ENCODE measurements at places on chromosomes 5 and 9.

DNA sequence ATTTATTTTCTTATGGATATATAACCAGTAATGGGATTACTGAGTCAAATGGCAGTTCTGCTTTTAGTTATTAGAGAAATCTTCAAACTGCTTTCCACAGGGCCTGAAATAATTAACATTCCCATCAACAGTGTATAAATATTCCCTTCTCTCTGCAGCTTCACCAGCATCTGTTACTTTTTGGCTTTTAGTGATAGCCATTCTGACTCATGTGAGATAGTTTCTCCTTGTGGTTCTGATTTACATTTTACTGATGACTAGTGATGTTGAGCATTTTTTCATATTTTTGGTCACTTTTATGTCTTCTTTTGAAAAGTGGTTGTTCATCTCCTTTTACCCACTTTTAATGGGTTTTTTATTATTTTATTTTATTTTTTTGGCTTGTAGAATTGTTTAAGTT lies 1290.3 kb upstream of the CDH9 start:
- no peak for DNase-seq

DNA sequence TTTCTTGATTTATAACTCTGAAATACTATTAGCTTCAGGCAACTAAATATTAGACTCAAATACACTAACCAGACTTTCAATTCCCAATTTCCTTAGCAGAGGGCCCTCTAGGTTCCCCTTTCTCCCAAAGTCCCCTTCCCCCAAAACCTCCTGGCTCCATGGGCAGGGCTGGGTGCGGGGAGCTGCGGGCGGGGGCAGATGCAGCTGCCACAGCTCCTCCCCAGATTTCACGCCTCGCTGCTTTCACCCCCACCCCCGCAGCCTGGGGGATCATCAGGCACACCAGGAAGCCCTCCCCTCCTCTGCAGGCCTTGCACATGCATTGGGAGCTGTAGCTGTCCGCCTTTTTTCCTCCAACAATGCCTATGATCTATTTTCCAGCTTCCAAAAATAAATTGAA lies 82.8 kb upstream of the SPATA31C2 start:
- no peak for DNase-seq

GRCh38 chr9:77453825-77454647 lies 194.1 kb downstream of the GNA14 start:
- no peak for DNase-seq

- DNase-seq: no peak
These were observed 1888.2 kb downstream of the EFNA5 start for GRCh38 chr5:105782501-105782900.

DNA sequence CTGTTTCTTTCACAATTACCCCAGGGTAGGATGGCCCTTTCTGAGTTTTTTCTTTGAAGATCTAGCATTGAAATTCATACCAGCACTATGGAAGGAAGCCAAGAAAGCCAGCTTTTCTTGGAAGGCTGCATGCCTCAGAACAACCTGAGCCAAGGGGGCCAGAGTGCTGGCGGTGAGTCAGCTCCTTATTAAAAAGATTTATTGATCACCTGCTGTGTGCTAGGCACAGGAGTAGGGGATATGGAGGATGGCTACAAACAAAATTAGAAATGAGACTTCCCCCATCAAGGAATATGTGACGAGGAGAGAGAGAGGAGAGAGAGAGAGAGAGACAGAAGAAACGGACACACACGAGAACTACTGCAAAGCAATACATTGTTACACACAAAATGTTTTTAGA lies 184.6 kb upstream of the PUM3 start:
- no peak for DNase-seq

DNA sequence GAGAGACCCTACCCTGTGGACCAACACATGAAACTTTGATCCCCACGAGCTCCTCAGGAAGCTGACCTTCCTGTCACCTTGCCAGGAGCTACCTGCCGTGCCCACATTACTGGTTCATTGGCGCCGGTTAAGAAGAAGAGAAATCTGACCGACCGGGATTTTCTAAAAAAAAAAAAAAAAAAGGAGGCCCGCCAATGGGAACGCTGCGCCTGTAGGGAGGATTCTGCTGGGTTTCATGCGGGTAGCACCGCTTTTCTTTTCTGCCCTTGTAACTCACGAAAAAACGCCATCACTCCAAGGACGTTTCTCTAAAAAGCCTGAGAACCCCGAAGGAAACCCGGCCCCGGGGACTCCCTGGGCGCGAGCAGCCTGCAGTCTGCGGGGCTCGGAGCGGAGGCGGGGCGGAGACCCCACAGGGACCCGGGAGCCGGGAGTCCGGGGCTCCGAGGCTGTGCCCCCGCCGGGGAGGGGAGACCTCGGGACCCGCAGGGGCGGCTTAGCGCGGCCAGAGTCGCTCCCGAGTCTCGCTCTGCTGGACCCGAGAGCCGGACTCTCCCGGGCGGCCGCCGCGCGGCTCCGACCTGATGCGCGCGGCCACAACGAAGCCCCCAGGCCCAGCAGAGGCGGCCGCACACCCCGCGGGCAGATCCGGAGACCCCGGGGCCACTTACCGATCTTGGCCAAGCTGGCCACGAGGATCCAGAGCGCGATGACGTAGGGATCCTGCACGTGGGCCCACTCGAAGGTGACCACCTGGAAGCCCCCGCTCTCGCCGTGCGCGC lies 617 bp downstream of the SLC9A3 start:
- DNase-seq: no peak

DNA sequence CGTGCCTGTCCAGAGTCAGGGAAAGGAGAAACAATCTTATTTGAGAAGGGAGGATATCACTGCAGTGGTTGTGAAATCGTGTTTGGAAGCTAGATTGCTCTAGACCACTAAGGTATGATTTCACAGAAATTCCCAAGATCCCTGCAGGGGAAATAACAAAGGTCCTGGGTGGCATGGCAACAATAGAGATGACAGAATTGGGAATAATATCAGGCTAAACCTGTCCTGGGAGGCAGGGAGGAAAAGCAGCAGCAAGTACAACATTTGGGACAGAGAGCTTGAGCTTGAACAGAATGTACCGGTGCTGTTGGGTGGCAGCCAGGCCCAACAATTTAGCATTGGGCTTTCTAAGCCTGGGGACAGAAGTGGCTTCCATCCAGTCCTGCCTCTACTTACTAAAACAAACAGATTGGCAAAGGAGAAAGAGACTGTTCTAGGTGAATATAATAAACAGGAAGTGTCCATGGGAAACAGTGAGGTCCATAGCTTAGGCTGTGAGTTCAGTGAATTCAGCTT lies 17.0 kb upstream of the ARHGAP26 start:
- no peak for DNase-seq

DNA sequence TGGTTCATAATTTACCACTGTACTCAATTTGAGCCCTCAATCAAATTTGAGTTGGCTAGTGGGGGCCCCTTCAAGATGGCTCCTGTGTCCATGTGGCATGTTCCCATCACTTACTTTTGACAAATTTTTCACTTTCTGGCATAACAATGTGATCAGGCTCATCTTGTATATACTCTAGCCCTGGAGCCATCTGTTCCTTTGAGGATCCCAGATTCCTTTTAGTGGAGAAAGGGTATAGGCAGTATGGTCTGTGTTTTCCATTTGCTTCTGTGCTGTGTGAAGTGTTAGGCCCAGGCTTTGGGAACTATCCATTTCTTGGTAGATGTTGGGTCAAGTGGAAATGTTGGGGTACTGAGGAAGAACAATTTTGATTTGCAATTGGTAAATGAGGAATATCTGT lies 45.7 kb downstream of the SH3GL2 start:
- DNase-seq: no peak

GRCh38 chr5:61732796-61733195 lies 400.7 kb downstream of the ZSWIM6 start:
- no peak for DNase-seq

GRCh38 chr5:174355208-174355612 lies 309.7 kb downstream of the NSG2 start:
- DNase-seq: no peak

DNA sequence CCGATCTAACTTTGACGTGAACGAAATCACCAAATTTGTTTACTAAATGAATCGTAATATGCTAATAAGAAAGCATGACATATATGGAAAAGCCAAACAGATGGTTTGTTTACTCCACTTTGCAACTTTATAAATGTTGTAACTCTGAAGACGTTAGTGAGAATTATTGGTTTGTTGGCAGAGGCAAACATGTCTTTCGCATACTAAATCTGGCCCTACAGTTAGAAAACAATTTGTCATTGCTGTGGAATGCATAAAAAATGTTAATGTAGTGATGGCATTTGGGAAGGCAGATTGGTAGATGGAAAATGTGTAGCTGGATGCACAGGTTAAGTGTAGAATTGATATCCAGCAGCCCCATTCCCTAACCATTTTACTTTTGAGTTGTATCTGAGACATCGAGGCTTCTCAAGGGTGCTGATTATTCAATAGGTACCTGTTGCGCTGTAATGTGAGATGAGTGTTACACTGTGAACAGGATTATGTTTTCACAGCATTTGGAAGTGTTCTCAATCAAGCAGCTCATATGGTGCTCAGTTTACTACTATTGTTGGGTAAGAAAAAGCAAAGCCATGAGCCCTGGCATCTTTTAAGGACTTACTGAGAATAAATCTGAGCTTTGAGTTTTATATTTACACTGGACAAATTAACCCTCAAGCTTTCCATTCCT lies 444.8 kb downstream of the BNC2 start:
- no peak for DNase-seq

- DNase-seq: no peak
These were observed 133.2 kb downstream of the TMEM174 start for GRCh38 chr5:73306078-73306719.

DNA sequence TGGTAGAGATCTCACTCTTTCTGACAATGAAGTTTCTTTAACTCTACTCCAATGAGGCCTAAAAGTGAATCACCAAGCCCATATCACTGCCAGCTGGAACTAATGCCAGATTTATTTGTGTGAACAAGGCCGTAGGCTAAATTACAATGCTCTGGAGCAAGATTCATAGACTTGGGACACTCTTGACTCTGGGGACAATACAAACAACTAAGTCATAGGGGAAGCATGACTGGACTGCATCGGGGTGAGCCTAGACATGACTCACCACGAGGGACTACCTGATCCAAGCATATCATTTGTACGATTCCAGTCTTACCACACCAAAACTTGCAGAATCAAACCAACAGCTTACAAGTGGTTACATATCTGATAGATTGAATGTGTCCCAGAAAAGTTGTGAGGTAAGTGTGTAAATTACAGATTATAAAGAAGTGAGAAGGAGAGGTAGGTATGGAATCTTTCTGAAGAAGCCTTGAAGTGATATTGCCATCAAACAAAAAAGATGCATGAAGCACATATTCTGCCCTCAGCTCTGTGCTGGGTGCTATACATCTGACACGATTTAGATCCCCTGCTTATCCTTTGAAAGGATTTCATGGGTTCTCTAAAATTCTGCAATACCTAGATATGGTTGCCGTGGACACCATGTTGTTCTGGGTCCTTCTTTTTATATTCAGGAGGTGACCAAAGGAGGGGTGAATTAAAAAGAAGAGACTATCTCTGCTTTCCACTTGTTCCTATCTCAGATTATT lies 199.3 kb upstream of the PDE4D start:
- DNase-seq: no peak

- no peak for DNase-seq
These were observed 141.0 kb downstream of the CDK5RAP2 start for GRCh38 chr9:120438836-120439546.

- DNase-seq: no peak
These were observed 132.6 kb upstream of the PDE4D start for GRCh38 chr5:60026161-60026560.

DNA sequence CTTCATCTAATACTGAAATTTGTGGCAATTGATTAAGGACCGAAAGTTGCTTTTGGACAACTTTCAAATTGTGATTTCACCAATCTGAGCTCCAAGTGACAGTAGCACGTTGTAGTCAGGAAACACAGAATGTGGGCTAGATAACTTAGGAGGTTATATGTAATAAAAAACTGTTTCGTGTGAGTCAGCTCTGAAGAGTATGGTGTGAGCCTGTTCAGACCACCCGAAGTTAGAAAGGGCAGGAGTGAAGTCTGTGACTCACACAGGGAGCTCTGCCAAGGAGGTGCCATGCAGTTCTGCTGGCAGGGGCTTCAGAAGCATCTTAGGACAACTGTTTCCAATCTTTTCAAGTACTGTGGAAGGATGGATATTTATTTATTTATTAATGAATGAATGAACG lies 16.4 kb upstream of the ZBTB34 start:
- no peak for DNase-seq

DNA sequence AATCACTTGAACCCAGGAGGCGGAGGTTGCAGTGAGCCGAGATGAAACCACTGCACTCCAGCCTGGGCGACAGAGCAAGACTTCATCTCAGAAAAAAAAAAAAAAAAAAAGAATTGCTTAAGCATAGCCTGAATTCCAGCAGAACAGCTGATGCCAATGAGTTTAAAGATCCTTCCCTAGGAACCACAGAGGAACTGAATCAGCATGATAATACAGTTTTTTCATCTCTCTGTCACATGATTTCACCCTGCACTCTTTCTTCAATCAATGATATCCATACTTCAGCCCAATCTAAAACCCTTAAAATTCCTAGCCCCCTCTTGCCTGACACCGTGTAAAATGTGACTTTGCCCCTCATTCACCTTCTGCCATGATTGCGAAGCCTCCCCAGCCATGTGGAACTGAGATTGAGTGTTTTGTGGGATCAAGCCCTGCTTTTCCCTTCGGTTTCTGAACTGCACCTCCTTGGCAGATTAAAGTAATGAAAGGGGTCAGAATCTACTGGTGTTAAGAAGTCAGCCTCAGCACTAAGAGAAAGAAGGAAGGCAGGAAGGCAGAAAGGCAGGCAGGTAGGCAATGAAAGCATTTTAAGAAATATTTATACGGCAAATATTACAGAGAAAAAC lies 20.9 kb upstream of the DMXL1 start:
- DNase-seq: no peak

GRCh38 chr9:120913647-120914264 lies 12.8 kb downstream of the TRAF1 start:
- DNase-seq: no peak

DNA sequence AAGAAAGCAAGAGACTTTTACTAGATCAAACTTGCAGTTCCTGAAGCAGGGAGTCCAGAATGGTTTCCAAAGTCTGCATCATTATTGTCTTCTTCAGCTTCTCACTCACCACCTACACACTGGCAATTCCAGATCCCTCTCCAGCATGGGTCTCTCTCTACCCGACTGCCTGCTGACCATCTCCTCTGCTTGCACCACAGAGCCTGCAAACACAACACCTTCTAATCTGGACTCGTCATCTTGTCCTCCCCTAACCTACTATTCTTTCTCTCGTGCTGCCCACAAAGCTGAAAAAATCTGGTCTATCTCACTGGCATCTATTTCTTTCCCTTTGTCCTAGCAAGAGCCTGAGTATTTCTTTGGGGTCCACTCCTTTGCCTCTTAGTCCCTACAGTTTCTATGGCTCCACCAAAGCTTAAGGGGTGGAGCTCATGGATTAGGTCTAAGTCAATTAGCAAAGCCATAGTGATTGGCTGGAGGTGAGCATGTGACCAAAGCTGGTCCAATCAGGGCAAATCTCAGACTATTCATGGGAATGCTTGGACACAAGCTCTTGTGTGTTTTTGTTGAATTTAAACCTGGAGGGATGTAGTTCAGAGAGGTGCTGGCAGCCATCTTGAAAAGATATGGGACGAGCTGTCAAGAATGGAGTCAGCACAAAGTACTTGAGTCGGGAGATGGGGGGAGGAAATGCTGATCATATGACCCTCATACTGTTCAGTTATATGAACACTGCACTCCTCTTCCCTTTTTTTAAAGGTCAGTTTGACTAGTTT lies 63.5 kb downstream of the GALNT12 start:
- no peak for DNase-seq
